HEK293T (cell line): ENCODE measurements at places on chromosomes 2 and 18.

DNA sequence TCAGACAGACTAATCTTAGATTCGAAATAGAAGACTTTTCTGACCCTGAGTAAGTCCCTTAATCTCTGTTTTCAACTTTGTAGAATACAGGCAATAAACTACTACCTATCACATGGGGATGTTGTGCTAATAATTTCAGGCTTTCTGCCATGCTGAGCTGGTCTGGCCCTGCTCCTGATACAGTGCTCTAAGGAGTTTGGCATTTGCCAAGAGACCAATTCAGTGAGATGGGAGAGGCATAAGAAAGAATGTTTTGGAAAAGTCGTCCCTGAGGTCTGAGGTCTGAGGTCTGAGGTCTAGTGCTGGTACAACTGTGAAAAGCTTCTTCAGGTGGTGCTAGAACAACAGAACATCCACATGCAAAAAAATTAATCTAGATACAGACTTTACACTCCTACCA is 35.9 kb upstream of the SP3 start:
- DNase-seq: no peak

DNA sequence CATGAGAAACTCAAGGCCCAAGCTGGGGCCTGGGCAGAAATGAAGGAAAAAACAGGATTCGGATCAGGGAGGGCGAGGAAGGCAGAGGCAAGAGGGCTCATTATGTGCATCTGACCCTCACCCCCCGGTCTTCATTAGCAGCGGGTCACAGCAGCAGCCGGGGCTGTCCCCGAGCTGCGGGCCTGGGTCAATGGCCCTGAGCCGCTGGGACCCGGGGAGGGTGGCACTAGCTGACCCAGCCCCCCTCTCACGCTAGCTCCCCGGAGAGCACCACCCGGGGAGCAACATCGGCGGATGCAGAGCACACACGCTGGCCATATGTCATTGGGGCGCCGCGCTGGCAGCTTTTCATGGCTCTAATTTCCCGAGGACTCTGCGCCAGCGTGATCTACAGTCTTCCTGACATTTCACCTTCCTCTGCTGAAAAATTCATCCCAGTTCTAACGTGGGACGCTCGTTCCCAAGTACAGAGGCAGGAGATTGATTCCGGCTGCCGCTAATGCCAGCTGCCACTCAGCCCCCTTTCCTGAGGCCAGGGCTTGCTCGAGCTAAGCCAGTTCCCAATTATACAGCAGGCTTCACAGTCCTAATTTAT is 63.7 kb downstream of the EIPR1 start:
- no peak for DNase-seq

DNA sequence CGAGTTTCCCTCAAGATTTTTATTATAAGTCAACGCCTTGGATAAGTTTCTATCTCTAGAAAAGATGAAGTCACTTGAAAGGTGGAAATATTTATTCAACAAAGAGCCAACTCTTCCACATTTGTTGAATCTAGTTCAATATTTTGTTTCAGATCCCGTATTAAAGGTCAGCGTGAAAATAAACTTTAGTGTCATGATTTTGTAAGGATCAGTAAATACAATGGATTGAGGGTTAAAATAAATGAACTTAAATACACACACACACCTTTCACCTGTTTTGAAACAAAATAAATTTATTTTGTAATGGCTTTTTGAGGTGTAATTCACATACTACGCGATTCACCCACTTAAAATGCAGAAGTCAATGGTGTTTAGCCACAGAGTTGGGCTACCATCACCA is 16.0 kb upstream of the NPPC start:
- DNase-seq: no peak

DNA sequence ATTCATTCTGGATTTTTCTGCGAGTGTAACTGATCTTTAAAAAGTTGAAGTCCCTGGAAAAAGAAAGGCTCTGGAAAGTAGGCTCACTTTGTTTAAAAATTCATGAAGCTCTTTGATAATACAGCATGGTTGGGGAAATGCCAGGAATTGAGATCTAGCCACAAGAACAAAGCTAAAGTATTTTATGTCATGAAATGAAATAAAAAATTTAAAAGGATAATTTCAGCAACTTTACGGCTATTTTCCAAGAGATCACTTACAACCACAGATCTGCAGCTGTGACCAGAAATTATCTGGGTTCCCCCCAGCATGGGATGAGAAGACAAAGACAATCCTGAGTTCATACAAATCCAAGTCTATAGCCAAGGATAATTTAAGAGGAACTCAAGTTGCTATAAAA is 25.3 kb upstream of the RFX8 start:
- DNase-seq: no peak

GRCh38 chr2:21694079-21694878 is 570.5 kb downstream of the TDRD15 start:
- DNase-seq: no peak

GRCh38 chr2:191927991-191928390 is 81.1 kb upstream of the CAVIN2 start:
- DNase-seq: no peak

DNA sequence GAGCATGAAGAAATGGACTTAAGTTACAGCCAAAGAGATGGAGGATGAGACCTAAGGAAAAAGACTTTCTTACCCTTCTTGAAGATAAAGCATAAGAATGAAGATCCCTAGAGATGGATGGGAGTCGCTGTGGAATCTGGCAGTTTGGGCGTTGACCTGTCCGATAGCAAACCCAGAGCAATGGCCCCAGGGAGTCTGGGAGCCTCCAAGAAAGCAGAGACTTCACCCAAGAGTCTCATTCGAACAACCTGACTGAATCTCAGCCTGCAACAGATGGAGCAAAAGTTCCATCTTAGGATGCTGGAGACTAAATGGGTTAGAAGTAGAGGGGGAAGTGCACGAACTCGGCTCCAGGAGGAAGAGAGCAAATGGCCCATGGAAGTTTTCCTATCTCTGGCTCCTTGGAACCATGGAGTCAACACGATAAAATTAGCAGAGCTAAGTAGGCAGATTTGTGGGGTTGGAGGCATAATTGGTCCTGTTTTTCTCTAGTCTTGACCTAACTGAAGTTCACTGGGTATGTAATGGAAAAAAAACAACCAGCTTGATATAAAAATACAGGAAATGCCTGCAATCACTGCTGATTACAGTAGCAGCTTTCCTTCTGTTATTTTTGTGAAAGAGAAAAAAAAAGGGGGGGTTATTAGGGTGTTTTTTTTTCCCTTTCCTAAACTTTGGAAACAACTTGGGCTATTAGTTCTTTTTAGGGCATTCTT is 178.4 kb upstream of the EPAS1 start:
- DNase-seq: no peak

DNA sequence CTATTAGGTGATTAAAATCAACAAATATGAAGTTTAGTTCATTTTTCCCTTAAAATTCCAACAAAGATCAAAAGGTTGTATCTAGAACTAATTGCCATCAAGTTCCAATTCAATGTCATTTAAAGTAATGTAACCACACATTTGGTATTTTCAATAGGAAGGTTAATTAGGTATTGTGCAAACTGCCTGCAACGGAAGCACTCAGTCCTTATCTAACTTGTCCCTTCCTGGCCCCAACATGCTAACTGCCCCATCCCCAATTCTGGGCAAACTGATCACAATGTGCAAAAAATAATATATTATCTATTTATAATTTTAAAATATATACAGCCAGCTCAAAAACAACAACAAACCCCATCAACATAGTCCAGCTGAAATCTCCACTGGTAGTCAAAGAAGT is 33.2 kb downstream of the VIL1 start:
- DNase-seq: no peak

DNA sequence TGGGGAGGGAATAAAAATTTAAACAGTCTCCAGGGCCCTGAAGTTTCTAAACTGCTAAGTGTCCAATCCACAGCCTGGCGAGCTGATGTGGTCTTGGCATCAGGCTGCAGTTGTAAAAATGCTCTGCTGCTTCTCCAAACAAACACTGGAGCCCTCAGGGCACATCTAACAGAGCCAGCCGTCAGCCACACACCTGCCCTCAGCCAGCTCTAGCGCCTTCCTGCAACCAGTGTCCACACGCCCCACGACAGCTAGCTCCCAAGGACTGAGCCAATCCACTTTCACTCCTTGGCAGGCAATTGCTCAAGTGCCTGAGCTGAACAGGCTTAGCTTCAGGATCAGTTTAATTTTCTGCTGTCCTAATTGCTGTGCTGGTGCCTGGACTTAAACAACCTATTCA is 446.4 kb upstream of the RAB12 start:
- DNase-seq: no peak

GRCh38 chr2:42877936-42878335 is 85.6 kb upstream of the HAAO start:
- no peak for DNase-seq

- DNase-seq: no peak
Observed at GRCh38 chr2:216352653-216353270, 19.5 kb downstream of the MARCHF4 start.

- DNase-seq: no peak
Observed at GRCh38 chr2:199279146-199279545, 178.6 kb downstream of the SATB2 start.

GRCh38 chr18:22152093-22152492 is 17.3 kb upstream of the GATA6 start:
- no peak for DNase-seq

GRCh38 chr18:29154758-29155725 is 978.1 kb upstream of the CDH2 start:
- DNase-seq: no peak

DNA sequence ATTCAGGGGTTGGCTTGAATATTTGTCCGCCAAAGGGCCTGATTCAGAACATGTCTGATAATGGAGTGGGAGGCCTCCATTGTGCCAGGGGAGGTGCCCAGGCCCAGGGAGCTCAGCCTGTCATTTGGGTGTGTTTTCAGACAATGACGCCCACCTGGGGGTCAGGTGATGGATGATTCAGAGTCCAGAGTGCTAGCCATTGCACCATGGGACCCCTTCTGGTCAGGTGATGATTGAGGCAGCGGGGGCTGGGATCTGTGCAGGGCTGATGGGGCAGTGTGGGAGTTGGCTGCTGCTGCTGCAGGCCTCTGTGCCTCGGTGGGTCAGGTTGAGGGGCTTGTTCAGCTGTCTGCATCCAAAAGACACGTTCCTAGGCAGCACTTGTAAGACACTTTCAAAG is 8.3 kb upstream of the ARHGEF4 start:
- no peak for DNase-seq

GRCh38 chr2:197805715-197806633 is 1.6 kb downstream of the PLCL1 start:
- DNase-seq: no peak

DNA sequence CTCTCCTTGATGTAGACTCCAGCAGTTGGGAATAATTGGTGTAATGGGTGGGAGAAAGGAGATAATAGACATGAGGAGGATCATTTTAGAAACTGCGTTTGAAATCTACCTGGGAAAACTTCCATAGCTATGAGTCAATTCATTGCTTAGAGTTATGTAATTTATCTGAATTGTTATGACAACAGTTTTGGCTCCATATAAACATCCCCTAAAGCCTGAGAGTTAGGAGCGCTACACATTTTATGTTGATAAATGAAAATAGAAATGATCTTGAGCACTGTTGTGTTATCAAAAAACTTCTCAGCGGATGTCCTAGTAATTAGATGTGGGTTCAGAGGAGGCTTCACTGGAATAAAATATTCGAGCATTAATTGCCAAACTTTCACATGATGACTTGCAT is 573.4 kb downstream of the TSN start:
- DNase-seq: no peak

GRCh38 chr2:84830758-84831500 is 50.0 kb downstream of the TRABD2A start:
- no peak for DNase-seq

DNA sequence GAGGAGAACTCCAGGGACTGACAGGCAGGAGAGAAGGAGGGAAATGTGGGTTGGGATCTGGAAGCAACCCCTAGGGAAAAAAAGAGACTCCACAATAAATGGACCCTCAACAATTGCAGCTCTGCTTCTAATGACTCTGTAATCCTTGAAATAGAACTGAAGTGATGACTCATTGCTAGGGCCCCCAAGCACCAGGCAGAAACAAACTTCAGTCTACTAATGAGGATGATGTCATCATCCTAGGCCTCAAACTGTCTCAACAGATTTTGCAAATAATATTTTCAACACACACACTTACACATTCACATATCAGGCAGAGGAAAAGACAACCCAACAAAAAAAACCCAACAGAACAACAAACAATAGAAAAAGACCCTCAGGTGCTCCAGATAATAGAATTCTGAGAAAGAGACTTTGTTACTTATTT is 143.3 kb downstream of the HDAC4 start:
- DNase-seq: no peak

- no peak for DNase-seq
Observed at GRCh38 chr2:156986339-156986988, 271.0 kb upstream of the GALNT5 start.

- DNase-seq: no peak
Observed at GRCh38 chr2:188928643-188929042, 45.5 kb upstream of the COL3A1 start.

DNA sequence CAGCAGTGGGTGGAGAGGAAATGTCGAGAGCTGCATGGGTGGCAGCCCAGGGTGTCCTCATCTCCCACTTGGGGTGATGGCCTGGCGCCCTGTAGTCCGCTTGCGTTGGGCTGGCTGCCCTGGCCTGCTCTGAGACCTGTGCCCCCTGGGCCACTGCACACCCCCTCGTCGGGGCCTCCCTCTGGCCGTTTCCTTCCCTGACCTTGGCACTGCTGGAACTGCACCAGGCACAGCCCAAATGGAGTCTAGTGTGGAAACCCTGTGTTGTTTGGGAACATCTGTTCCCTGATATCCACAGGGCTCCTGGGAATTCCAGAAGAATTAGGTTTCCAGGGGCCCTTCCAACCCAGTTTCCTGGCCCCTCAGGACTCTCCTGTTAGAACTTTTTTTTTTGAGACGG is 13.9 kb downstream of the EFHD1 start:
- DNase-seq: no peak

DNA sequence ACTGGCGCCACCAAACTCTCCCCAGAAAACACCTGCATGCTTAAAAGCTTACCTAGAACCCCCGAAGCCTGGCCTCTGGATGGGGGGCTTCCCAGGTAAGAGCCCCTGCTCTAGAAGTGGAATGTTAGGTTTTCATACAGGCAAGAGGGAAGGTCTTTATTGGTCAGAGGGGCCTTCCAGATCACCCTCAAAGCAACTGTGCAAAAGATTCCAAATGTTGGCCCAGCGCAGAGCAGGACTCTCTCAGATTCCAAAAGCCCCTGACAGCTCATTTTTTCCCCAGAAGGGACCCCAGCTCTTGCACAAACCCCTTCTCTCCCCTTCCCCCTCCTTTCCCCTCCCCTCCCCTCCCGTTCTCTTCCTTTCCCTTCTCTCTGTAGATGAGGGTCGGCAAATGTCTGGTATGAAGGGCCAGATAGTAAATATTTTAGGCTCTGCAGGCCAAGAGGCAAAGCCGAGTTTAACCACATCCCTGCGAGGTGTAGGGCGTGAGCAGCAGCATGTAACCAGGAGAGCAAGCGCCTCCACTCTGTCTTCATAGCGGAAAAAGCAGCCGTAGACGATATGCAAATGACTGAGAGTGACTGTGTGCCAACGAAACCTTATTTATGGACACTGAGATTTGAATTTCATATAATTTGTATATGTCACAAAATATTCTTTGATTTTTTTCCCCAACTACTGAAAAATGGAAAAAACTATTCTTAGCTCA is 116.9 kb downstream of the SMAD7 start:
- no peak for DNase-seq

DNA sequence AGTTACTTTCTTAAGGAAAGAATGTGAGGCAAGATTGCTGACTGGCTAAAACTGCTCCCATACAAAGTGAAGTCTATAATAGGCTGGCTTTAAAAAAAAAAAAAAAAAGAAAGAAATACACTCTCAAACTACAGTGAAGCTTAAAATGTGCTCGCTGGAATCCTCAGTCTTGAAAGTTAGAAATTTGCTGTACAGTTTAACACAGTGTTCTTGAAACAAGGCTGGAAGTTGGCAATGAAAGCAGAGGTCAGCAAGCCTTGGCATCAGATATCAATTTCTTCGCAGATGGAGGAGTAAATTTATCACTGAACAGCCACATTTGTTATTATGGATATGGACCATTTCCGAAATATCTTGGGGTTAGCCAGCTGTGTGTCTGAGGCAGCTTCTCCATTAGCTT is 392.9 kb downstream of the ZNF516 start:
- no peak for DNase-seq
